HFFc6 (cell line): ENCODE measurements at places on chromosomes 1 and 21.
A peak's percentile ranks its signal among the peaks of the same experiment; 100 is the strongest.

- no peak for DNase-seq
These were observed 17.2 kb downstream of the KAZN start for GRCh38 chr1:14615549-14616218.

DNA sequence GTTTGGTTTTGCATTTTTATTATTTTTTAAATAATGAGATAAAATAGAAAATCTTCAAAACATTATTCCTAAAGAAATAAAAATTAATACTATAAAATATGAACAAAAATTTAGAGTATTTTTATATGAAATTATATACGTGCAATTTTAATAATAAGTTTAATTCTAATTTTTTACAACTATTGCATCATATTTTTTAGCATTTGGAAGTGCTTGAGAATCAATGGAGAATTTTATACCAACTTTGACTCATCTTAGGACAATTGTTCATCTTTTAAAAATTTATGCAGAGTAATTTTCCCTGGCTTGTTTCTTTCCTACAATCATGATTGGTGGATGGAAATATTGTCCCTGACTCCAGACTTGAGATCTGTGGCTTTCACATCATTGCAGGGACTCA lies 362.5 kb downstream of the MRPL39 start:
- no peak for DNase-seq

DNA sequence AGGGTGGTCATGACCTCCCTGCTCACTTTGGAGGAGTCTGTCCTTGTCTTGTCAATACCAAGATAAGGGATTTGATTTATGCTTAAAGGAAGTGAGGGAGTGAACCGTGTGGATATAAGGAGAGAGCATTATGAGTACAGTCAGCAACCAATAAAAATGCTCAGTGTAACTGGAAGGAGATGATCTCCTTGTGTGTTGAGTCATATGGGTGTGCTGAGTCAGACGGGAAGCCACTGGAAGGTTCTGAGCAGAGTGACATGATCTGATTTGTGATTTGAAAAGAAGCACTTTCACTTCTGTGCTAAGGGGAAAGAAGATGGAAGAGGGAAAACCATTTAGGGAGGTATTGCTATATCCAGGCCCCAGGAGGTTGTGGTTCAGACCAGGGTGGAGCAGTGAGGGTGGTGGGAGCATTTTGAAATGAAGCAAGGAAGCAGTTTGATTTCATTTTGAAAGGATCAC lies 2.5 kb upstream of the BCL10 start:
- DNase-seq = peak; percentile 95

DNA sequence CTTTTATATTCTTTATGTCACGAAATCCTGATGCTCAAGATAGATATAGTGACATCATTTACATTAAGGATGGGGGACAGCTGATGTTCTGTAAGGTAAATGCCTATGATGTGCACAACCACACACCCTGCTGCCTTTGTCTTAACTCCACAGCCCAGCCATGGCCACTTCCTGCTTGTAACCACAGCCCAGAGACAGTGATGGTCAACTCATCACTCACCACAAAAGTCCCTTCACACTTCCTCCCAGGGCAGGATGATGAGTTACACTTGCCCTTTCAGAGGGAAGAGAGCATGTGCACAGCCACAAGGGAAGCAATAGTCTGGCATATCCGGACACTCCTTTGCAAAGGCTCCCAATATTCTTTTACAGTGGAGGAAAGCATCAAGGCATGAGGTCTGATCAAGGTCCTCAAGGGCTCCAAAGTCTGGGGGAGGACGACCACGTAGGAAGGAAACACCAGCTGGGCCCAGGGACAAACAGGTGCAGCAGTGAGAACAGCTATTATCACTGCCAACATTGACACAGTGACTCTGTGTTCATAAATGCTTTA lies 53.8 kb downstream of the PLPP3 start:
- peak; percentile 12 for DNase-seq

GRCh38 chr1:30641572-30642353 lies 81.6 kb downstream of the MATN1 start:
- no peak for DNase-seq

GRCh38 chr1:161092621-161093028 lies 3.3 kb upstream of the NECTIN4 start:
- DNase-seq = no peak

DNA sequence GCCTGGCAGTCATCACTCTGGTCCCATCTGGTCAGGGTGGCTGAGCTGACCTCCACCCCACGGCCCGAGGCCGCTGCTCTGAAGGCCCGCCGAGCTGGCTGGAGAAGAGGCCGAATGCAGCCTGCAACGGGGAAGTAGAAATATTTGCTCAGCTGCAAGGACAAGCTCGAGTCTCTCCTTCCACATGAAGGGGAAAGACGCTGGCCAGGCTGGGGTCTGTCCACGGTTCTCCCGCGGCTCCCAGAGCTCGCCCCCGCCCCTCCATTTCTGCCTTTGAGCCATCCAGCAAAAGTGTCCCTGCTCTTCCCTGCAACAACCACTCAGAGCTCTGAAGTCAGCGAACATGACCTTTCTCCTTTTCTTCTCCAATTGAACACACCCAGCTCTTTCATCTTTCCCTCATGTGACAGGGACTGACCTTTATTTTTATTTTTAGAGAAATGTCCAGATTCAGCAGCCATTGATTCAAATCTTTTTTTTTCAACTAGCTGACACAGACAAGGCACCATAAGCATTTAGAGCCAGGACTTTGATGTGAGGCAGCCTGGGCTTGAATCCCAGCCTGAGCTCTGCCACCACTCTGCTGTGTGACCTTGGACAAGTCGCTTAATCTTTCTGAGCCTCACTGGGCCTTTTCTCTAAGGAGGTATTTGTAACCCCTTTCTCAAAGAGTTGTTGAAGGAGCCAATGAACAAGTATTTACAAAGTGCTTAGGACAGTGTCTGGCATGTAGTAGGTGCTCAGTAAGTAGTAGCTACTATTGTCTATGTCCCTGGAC lies 149.3 kb upstream of the WNT4 start:
- no peak for DNase-seq
